EL (cell line): ENCODE measurements at places on chromosomes 7 and 10.

- peak; percentile 46 for DNase-seq
These were observed 9.7 kb downstream of the FHIP2A start for GRCh38 chr10:114831186-114831867.

GRCh38 chr7:36208997-36209813, 56.2 kb downstream of the EEPD1 start:
- DNase-seq: no peak

DNA sequence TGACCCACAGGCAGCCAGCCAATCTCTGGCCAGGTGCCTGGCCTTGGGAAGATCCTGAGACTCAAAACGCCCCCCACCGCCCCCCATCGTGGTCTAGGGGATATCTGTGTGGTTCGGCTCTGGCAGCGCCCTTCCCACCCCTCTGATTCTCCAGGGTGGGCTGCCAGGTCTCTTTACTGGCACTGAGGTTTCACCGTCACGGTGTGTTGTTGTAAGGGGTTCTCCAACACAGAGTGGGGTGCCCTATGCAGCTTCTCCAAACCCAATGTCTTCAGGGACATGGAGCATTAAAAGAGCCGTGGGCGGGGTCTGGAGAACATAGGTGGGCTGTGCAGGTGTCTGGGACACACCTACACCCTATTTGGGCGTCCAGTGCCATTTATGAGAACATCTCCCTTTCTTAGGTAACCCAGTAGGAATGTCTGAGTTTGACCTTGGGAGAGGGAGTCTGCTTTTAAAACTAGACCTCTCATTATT, 1.5 kb downstream of the MAFK start:
- DNase-seq: no peak

GRCh38 chr7:32167815-32168214, 97.6 kb upstream of the PDE1C start:
- no peak for DNase-seq

GRCh38 chr7:41047789-41048191, 655.1 kb downstream of the INHBA start:
- DNase-seq: peak; percentile 57
